ENCODE measurements at places on chromosomes 4 and X. TPM values are rescaled to one million over a fixed set of nuclear protein-coding genes. Genes with fewer than 3 reads are reported as not detected.

Gene KIAA1210
- total RNA-seq, result not detected

Gene NHSL2
- total RNA-seq, result 3.3 TPM

Gene ADH1C
- total RNA-seq, result 0.20 TPM

Gene PPAT
- total RNA-seq, result 15.1 TPM

Gene C4orf50
- 0.28 TPM for total RNA-seq

Gene GLRA2
- not detected for total RNA-seq

Gene TDO2
- total RNA-seq, result 0.23 TPM
